ENCODE measurements at places on chromosomes 16 and 17.

GRCh38 chr17:38564869-38565268 lies 40.9 kb downstream of the SRCIN1 start:
- DNase-seq: no peak

- no peak for DNase-seq
Observed at GRCh38 chr17:82913304-82914043, 73.7 kb upstream of the ZNF750 start.

DNA sequence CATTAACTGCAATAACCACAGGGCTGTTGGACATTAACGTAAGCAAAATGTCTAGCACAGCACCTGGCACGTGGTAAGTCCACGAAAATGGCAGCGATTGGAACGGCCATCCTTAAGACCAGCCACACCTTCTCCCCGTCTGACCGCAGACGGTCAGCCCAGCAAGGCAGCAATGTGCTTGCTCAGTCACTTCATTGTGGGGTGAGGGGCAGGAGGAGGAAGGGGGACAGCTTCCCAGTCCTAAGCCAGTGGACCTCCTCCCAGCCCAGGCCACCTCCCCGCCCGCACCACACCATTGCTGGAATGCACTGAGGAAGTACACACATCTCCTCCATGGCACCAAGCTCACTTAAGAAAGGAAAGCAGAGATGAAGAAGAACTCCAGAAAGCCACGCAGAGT lies 8.6 kb upstream of the MYLK3 start:
- no peak for DNase-seq

- no peak for DNase-seq
Observed at GRCh38 chr17:81354954-81355347, 40.3 kb upstream of the BAHCC1 start.

DNA sequence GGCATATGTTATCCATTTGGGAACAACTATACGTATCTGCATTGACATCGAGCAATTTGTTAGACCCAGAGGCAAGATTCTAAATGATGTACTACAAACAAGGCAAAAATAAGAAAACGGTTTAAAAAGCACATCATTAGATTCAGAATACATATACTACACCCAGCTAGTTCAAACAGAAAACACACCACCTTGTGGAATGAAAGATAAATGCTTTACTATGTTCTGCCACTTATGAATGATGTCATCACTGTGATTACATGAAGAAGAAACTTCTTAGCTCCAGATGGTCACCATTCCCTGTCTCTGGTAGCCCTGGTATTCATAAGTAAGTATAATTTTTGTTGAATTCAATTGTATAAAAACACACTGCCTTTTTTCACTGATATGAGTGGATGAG lies 7.8 kb downstream of the NACA2 start:
- no peak for DNase-seq

DNA sequence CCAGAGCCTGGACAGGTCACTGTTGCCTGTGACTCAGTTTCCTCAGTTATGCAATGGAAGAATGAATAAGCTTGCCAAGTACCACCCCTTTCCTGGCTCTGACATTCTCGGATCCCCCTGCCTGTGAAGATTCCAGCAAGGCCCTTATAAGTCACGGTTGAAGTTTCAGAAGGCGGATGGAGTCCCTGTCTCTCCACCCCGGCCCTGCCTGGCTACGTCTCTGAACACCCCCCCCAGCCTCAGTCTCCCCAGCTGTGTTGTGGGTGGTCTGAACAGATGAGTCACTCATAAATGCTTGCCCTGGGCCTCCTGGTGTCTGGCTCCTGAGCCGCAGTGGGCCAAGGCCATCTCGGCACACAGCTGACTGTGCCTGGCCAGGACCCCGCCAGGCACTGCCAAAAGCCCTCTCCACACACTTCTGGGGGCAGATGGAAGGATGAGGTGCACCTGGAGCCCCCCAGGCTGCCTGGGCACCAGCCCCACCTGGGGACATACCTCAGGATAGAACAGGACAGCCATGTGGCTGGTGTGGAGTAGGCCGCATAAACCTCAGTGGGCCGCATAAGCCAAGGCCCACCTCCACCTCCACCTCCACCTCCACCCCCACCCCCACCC lies 15.4 kb downstream of the VASN start:
- no peak for DNase-seq

- no peak for DNase-seq
Observed at GRCh38 chr17:13788385-13788784, 186.7 kb upstream of the HS3ST3A1 start.

DNA sequence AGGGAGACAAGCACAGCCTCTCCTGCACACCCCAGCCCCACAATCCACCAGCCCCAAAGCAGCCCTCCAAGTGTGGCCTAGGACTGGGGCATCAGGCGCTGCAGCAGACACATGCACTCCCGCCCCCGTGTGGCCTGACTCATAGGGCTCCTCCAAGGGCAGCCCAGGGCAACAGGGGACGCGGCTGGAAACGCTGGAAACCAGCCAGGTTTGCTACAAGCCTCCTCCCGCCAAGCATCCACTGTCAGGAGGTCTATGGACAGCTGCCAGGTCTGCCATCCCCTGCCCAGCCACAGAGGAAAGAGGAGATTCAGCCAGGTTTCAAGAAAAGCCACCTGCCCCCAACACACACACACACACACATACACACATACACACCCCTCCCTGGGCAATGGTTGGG lies 25.8 kb downstream of the SRCIN1 start:
- no peak for DNase-seq

- DNase-seq: no peak
Observed at GRCh38 chr17:80129006-80129565, 17.8 kb downstream of the EIF4A3 start.

DNA sequence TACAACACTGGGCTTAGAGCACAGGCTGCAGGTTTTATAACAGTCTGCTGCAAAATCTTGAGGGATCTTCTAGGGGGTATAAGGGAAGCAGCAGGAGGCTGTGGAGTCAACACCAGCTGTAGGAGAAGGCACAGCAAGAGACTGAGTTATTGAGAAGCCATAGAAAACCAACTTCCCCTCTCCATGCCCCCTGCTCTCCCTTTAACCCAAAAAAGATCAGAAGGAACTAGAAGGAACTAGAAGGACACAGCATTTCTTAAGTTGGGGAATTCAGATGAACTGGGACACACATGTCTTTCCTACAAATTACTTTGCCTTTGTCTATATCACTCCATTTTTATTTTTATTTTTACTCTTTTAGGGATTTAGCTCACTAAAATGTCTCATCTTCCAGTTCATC lies 6.2 kb upstream of the CCL18 start:
- DNase-seq: no peak

GRCh38 chr16:49514073-49514980 lies 140.7 kb downstream of the C16orf78 start:
- no peak for DNase-seq

- peak; percentile 81 for DNase-seq
Observed at GRCh38 chr16:1002399-1003166, 21.0 kb downstream of the SOX8 start.

DNA sequence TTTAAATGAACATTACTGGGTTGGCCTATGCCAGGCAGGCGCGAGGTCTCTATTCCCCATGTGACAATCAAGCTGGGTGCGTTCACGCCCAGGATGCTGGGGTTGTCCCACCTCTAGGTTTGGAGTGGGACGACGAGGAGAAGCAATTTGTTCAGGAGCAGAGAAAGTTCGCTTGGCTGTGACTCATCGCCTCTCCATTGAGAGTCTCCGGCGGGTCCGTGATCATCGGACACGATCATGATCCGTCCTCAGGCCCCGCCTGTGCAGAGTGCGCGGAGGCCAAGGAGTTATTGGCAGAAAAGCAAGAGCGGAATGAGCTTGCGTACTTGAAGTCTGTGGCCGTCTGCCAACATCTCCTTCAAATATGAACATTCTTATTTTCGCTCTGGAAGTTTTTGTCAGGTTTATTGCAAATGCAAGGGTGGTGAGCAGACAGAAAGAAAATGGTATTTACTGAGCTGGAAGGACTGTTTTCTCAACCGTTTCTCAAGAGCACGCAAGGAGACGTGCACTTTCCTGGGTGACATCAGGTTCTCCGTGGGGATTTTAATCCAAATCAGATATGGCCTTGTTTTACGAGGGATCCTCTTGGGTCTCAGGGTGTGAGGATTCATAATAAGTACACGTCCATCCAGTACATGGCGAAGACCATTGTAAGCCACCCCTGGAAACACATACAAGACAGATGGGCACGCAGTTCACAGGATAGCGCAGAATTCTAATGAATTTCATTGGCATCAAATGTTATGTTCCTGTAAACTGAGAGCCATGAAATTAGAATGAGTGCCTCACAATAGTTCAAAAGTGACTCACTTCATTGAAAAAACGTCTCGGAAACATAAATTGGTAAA lies 70.1 kb upstream of the CREBBP start:
- DNase-seq: no peak

DNA sequence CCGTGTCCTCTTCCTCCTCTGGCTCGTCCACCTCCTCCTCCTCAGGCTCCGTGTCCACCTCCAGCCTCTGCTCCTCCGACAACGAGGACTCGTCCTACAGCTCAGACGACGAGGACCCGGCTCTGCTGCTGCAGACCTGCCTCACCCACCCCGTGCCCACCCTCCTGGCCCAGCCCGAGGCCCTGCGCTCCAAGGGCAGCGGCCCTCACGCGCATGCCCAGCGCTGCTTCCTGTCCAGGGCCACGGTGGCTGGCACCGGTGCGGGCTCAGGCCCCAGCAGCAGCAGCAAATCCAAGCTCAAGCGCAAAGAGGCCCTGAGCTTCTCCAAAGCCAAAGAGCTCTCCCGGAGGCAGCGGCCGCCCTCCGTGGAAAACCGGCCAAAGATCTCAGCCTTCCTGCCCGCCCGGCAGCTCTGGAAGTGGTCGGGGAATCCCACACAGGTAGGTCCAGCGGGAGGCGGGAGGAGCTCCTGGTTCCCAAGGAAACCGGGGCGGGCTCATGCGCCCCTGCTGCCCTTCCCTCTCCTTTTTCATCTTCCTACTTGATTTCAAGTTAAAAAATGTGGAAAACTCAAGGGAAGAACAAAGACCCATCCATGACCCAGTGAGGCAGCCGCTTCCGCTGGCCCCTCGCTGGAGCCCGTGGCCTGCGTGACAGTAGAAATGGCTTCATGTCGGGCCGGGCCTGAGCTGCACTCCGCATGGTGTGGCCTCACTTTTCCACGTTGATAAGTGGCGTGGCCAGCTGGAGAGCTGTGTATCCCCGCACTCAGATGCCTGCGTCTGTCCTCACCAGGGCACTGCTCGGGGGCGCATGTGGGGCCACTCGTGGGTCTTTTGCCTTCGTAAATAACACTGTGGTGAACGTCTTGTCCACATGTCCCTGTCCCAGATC lies 50.7 kb downstream of the ACTG1 start:
- DNase-seq: no peak

- DNase-seq: no peak
Observed at GRCh38 chr16:85449191-85449884, 163.8 kb upstream of the GSE1 start.

- peak; percentile 51 for DNase-seq
Observed at GRCh38 chr17:28712032-28712704, 480 bp upstream of the PROCA1 start.

GRCh38 chr17:41824086-41824485 lies 11.3 kb downstream of the FKBP10 start:
- no peak for DNase-seq

- no peak for DNase-seq
Observed at GRCh38 chr17:57370619-57371018, 114.3 kb downstream of the MSI2 start.

- no peak for DNase-seq
Observed at GRCh38 chr16:88971371-88972097, 5.5 kb downstream of the CBFA2T3 start.

DNA sequence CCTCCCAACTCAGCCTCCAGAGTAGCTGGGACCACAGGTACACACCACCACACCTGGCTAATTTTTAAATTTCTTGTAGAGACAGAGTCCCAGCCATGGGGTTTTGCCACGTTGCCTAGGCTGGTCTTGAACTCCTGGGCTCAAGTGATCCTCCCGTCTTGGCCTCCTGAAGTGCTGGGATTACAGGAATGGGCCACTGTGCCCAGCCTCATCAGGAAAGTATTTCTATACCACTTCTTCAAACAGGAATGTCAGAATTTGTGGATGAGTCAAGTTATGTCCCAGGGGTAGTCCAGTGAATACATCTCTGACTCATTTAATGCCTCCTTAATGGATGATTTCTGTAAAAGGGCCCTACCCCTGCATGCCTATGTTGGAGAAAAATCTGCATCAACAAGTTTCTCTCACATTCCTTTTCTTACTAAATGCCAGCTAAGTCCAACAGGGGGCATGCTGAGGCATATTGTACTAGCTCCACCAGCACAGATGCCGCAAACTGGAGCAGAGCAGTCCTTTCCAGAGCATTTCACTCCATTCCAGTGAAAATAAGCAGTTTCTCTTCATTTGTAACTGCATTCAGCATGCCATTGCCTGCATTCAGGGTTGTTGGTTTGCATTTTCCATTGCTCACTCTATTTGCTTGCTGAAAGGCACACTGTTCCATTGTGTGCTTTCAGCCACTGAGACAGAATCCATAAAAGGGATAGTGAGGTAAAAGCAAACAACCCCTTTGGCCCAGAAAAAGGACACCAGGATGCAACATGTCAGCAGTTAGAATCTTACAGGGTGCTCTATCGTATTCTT lies 5.3 kb upstream of the CAVIN1 start:
- DNase-seq: peak; percentile 27

DNA sequence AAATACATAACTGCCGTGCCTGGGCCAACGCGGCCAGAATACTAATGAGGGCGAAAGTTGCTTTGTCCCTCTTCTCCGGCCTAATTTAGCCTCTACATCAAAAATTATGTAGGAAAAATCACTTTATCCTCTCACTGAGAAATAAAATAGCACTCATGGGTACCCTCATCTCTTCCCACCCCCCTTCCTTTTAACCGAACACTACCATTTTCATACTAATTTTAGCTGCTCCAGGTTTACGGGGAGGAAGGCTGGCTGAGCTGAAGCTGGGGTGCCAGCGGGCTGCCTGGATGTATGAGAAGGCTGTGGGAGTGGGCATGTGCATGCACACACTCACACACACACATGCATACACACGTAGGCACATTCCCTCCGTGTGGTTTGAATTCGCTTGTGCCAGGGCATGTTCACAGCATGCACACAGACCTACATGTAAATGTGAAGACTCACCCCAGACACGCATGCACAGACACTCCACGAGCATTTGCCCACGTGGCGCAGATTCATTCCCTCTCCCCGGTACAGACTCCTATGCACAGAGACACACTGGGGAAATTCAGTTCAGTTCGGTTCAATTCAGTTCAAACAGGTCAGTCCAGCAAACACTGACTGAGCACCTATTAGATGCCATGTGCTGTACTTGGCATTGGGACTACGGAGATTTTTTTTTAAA lies 145.1 kb downstream of the MRM1 start:
- DNase-seq: no peak

DNA sequence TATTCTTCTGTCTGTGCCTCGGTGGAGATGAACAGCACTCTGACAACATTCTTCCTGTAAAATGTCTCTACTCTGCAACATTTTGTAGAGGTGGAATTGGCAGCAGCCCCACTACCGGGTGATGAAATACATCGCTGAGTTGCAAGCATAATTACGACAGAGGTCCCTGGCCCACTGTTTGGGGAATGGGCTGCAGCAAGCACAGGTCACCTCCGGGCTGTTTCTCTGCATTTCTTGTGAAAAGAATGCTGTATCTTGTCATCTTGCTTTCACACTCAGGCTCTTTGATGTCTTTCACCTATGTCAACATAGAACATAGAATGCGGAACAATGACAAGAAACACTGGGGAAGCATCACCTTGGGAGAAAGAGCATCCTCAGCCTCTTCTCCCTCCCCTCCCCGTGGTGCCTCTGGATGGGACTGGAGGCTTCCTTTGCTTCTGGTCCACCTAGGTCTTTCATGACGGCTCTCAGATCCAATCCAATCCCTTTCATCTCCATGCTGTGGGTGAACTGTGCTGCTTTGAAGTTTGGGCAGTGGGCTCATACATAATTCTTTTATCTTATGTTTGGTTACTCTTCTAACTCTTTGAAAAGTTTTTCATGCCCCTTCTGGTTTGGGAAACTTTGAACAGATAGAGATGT lies 265.0 kb downstream of the PHKB start:
- no peak for DNase-seq

All from CD8-positive, alpha-beta memory T cell (primary cell).